ENCODE measurements at places on chromosomes 12 and 14.

- no peak for DNase-seq
Observed at GRCh38 chr12:53073881-53074280, 5.3 kb downstream of the SPRYD3 start.

DNA sequence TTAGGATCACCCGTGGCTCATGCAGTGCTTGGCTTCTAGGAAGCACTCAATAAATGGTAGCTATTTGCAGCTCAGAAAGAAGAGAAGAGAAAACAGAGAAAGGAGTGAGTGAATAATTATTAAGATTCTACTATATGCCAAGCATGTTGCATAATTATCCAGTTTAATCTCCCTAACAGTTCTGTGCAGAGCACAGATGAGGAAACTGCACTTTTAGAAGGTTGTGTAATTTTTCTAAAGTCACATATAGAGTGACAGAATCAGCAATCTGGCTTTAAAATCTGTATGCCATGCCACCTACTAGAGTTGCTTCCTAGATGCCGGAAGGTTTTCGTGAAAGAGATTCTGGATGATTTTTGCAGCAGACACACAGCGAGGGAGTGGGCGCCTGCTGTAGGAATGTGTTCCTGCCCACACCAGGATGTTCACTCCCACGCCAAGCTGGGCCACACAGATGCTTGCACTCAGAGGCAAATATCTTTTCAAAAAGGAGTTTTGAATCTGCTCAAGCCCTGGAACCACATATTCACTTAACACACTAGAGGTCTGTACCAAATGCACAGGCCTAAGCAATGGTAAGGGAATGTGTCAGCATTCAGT is 50.2 kb upstream of the SMCO2 start:
- no peak for DNase-seq

- no peak for DNase-seq
Observed at GRCh38 chr12:43896496-43896895, 60.6 kb downstream of the TMEM117 start.

DNA sequence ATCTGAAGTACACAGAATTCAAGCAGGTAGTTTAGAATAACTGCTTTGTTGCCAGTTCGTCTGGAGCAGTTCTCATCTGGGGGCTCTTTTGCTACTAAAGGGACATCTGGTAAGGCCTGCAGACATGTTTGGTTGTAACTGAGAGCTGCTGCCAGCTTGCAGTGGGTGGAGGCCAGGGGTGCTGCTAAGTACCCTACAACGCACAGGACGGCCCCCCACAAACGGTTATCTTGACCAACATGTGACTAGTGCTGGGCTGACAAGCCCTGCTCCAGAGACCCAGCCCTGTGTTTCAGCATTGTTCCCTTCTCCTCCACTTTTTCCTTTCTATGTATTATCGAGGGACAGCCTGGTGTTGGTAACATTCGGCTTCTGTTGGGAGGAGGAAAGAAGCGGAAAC is 40.8 kb downstream of the FBXO21 start:
- no peak for DNase-seq

DNA sequence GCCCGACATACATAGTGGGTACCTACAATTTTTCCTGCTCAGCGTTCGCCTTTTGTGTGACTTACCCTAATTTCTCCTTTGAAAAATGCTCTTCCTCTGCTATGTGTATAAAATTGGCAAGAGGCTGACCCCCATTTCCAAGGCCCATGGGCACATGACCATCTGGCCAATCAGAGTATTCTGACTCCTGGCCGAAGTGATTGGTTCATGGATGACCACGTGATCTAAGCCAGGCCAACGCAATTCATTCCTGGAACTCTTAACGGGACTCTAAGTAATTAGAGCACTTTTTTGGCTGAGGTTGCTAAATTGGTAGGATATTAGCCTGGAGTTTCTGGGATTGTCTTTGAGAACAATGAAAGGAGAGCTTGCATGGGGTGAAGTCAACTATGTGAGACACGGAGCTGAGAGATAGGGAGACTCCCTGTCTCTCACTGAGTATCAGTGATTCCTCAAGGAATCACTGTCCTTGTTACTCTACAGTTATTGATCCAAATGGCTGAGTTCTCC is 110.1 kb upstream of the TBX3 start:
- no peak for DNase-seq

- DNase-seq: no peak
Observed at GRCh38 chr12:96441816-96442215, 41.6 kb upstream of the CDK17 start.

DNA sequence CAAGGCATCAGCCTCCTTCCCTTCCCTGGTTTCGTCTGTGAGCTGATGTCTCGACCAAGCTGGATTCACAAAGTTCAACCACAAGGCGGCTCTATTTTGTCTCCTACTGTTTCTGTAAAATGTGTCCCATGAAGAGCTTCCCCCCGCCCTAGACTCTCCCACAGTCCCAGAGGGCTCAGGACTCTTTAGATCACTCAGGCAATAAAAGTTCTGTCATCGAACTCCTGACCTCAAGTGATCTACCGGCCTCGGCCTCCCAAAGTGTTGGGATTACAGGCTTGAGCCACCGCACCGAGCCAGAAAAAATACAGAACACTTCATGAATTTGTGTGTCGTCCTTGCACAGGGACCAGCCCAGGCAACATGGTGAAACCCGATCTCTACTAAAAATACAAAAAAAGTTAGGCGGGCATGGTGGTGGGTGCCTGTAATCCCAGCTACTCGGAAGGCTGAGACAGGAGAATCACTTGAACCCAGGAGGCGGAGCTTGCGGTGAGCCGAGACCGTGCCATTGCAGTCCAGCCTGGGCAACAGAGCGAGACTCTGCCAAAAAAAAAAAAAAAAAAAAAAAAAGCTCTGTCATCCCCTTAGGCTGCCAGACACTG is 149.4 kb downstream of the BCL11B start:
- DNase-seq: no peak

DNA sequence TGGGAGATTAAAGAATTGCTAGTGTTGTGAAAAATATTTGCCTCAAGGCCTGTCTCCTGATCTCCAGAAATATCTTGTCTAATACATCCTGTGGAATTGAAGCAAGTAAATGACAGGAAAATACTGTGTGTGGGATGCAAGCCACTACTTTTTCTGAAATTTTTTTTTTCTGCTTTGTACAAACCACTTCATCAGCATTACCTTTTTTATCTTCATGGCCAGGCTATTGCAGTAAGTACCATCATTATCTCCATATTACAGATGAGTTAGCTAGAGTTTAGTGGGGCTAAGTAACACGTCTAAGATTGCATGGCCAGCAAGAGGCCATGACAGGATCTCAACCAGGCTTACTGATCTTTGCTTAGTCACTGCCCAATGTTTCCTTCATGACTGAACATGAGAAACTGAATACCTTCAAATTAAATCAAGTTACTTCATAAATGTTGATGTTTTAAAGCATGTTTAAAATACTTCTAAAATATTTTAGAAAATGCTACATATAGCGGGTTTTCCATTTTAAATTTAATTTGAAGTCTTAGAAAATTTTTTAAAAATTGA is 273.7 kb downstream of the SLC6A15 start:
- no peak for DNase-seq

- no peak for DNase-seq
Observed at GRCh38 chr12:71581206-71581605, 82.4 kb downstream of the ZFC3H1 start.

DNA sequence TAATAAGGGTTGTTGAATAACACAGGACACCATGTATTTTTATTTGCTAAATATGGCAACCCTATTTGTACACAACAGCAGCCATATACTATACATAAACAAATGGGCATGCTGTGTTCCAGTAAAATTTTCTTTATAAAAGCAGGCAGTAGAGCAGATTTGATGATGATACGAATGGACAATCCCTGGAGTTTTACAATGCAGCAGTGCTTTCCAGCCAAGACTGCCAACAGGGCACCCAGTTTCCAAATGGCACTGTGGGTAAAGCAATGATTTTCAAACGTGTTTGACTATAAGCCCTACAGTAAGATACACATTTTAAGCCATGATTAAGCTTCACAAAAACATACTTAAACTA is 282.7 kb downstream of the NUAK1 start:
- DNase-seq: no peak

- DNase-seq: no peak
Observed at GRCh38 chr14:51855234-51855633, 5.2 kb upstream of the GNG2 start.

- no peak for DNase-seq
Observed at GRCh38 chr12:24551163-24551786, 397.6 kb downstream of the BCAT1 start.

GRCh38 chr12:104687823-104688573 is 231.2 kb downstream of the CHST11 start:
- DNase-seq: no peak

- DNase-seq: no peak
Observed at GRCh38 chr14:77076113-77076631, 21.9 kb upstream of the CIPC start.

- no peak for DNase-seq
Observed at GRCh38 chr14:104510794-104511611, 68.6 kb upstream of the C14orf180 start.

GRCh38 chr14:64746298-64747250 is 42.4 kb downstream of the PLEKHG3 start:
- DNase-seq: peak; percentile 72

DNA sequence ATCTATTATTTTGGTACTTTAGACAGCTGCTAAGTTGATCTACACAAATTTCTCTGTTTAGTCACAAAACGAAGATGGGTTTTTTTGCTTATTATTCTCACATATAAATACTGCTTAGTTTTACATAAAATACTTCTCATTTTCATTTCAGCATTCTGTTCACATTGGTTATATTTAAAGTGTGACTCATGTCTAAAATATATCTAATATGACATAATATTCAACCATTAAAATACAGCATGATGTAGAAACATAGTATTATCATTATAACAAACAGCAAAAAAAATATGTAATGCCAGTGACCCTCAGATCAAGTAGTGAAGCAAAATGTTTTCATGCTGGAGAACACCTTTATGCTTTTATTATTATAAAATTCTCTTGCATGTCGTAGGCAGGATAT is 63.7 kb downstream of the SH2B3 start:
- no peak for DNase-seq

DNA sequence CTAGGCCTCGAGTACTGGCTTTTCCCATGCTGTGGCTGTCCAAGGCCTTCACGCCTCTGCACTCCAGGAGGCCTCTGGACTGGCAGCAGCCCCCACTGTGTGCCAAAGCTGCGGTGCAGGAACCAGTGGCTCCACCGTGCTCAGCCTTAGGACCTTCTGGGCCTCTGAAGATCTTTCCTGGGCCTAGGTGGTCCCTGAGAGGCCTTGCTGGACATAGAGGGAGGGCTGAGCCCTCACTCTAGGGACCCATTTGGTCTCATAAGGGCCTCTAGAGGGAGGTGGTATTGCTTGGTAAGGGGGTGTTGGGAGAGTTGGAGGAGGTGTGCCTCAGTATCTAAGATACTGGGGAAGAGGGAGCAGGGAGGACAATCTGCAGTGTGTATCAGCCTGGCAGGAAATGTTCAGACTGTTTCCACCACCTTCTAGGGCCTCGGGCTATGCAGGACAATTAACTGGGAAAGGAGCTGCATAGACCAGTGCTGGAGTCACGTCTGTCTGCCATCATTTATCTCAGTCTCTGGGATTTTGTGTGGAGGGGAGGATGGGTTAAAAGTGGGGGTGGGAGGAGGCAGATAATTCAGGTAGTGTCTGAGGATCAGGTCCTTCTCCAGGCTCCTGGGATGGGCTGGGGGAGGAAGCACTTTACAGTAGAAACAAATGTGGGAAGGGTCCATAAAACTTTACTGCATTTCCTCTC is 2.9 kb downstream of the HOXC5 start:
- no peak for DNase-seq

DNA sequence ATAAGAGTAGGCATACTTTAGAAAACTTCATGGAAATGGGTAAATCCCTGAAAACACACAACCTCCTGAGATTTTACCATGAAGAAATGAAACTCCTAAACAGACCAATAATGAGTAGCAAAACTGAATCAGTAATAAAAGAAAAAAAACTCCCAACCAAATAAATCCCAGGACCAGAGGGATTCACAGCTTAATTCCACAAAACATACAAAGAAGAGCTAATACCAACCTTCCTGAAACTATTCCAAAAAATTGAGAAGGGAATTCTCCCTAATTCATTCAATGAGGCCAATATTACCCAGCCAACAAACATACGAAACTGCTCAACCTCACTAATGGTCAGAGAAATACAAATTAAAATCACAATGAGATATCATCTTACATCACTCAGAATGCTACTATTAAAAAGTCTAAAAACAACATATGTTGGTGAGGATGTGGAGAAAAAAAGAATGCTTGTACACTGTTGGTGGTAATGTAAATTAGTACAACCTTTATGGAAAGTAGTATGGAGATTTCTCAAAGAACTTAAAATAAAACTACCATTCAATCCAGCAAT is 97.3 kb upstream of the ST8SIA1 start:
- no peak for DNase-seq

- no peak for DNase-seq
Observed at GRCh38 chr14:90574188-90575131, 177.6 kb downstream of the CALM1 start.

DNA sequence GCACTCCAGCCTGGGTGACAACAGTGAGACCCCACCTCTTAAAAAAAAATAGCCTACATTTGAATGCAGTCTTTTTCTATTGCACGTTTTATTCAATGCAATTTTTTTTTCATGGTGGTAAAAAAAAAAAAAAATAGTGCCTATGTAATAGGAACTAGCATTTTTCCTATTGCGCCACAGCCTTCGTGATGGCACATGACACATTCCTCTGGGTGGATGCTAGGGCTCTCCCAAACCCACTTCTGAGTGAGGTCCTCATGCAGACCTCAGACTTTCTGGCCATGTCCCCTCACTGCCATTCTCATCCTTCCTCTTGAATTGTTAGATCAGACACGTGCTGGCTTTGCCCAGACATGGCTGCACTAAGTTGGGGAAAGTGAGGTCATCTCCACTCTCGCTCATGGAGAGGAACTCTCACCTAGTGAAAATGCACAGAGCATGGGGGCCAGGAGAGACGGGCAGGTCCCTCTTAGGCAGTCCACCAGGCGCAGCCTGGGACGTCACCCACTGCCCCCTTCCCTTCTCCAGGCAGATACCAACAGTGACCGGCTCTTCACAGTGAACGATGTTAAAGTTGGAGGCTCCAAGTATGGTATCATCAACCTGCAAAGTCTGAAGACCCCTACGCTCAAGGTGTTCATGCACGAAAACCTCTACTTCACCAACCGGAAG is 19.2 kb downstream of the DCAF4 start:
- no peak for DNase-seq

DNA sequence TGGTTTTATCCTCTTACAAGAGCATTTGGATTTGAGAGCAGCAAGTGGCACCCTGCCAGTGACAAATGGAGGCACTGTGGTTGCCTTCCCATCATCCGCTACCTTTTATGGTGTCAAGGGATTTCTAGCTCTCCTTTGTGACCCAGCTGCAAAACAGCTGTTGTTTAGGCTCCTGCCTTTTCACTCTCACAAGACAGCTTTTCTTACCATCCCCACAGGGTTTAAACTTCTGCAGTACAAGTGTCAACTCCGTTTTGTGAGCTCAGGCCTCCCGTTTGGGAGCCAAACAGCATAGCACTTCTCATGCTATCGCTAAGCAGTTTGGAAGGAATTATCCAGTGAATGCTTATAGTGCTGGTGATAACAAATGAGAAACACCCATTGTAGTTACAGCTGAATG is 331.4 kb downstream of the TMTC2 start:
- DNase-seq: no peak
